ENCODE measurements at places on chromosomes 11 and 22. TPM values are rescaled to one million over a fixed set of nuclear protein-coding genes. Genes with fewer than 3 reads are reported as not detected.

The DEUP1 gene
- total RNA-seq, result not detected

The WT1 gene
- 5.5 TPM for total RNA-seq

The OSBPL5 gene
- total RNA-seq, result 27.1 TPM

The PGR gene
- 1.5 TPM for total RNA-seq

The PHRF1 gene
- total RNA-seq, result 14.7 TPM

GRCh38 chr11:47438721-47439120 lies 10.2 kb downstream of the RAPSN start:
- no peak for DNase-seq

GRCh38 chr22:49052023-49052538 lies 775.6 kb downstream of the BRD1 start:
- DNase-seq, result no peak

DNA sequence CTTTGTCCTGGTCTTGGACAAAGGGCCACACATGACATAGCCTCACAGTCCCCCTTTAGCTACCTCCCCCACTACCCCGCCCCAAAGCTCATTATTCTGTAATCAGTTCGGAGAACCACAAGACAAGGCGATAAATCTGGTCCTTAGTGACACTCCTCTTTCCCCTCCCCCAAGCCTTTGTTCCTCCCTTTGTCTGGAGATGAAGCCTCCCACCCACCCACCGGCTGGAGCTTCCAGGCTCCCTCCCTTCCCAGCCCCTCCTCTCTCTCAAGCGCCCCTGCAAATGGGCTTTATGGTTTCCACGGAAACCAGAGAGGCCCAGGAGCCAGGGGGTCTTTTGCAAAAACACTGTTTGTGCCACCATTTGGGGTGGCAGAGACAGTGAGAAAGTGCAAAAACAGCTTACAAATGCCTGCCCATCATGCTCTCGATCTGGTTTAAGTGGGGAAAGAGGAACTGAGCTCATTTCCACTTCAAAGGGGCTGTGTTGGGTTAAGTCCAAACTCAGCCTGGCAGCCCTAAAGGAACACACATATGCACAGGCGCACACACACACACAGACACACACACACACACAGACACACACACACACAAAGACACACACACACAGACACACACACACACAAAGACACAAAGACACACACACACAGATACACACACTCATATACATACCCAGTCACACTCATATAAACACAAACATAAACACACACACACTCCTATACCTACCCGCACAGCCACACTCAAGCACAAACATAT lies 23.5 kb downstream of the APLNR start:
- DNase-seq, result no peak

DNA sequence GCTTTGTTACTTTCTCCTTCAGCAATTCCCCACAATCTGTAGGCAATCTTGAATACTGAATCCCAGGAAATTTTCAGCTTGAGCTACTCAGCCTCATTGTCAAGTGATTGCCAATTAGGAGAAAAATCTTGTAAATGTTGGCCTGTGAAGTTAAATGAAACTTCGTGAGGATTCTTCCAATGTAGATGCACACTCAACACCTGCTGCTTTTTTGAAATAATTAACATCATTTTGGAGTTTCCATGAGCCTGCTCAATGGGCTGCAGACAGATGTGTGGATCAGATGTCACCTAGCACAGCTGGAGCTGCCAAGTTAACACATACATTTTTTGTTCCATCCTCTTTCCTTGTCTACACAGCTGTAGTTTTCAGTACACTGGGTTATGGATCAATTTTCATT lies 645.6 kb upstream of the LUZP2 start:
- DNase-seq, result no peak

DNA sequence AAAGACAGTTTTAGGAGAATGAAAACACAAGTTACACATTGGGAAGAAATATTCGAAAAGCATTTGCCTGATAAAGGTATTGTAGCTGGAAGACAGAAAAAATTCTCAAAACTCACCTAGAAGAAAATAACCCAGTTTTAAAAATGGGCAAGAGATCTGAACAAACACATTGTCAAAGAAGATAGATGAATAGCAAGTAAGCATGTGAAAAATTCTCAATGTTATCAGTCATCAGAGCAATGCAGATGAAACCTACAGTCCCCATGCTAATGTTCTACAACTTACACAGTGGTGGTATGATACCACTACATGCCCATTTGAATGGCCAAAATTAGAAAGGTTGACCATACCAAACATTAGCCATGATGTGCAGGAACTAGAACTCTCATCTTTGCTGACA lies 29.4 kb downstream of the PPARA start:
- DNase-seq, result no peak

- DNase-seq, result no peak
These were observed 28.2 kb downstream of the ZNF70 start for GRCh38 chr22:23722724-23723123.

DNA sequence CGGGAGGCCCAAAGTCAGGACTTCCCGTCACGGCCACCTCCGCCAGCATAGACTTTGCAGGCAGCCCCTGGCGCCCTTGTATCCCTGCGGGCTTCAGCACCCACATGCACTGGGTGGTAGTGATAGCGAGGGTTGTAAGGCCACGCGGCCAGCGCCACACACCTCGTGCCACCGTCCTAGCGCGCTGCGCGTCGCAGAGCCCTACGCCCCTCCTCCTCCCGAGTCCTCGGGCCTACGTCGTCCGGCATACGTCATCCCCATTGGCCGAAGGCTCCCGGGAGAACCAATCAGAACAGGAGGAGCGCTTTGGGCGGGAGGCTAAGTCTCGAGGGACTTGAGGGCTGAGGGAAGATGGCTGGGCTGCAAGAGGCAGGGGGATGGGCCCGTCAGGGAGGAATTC lies 1.3 kb upstream of the BTBD18 start:
- no peak for DNase-seq

DNA sequence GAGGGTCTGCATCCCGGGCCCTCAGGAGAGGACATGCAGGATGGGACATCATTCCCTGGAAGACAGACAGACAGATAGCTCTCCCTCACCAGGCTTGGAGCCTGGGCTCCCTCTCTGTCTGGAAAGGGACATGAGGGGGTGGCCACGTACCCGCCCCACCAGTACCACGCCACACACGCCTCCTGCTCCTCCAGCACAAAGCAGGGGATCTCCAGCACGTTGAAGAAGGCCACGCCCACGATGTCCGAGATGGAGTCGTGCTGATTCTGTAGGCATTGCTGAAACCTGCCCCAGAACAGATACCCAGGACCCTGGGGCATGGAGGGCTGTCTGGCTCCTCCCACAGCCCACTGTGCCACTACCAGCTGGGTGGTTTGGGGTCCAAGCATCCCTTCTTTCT lies 2.2 kb downstream of the PLA2G3 start:
- DNase-seq, result no peak

DNA sequence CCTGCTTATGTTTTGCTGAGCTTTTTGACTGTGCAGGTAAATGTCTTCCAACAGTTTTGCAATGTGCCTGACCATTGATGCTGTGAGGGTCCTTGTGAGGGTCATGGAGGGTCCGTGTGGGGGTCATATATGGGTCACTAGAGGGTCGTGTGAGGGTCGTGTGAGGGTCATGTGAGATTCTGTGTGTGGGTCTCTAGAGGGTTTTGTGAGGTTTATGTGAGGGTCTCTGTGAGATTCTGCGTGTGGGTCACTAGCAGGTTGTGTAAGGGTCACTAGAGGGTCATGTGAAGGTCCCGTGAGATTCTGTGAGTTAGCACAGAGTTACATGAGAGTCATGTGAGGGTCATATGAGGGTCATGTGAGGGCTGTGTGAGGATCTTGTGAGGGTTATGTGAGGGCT lies 263.9 kb upstream of the B3GAT1 start:
- DNase-seq, result no peak
